ENCODE measurements at places on chromosomes 16 and 17. TPM values are rescaled to one million over a fixed set of nuclear protein-coding genes. Genes with fewer than 3 reads are reported as not detected.

The PLXDC1 gene
- total RNA-seq = not detected

The CDRT15 gene
- not detected for total RNA-seq

The FOXK2 gene
- total RNA-seq = 79.3 TPM

The CHST5 gene
- not detected for total RNA-seq

GRCh38 chr16:79873825-79874224 is 273.3 kb upstream of the MAF start:
- no peak for DNase-seq

DNA sequence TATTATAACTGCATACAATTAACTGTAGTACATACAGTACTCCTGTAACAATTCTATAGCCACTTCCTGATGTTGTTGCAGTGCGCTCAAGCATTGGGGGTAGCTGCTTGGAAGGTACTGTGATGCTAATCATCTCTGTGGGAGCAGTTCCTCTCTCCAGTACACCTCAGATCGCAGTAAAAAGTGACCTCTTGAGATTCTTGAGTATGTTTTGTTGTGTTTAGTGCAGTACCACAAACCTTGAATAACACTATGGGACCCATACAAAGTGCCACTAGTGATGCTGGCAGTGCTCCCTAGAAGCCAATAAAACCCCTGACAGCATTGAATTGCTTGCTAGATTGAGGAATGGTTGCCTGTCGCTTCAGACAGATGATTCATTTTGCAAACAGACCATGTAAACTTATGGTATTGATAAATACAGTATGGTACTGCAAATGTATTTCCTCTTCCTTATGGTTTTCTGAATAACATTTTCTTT is 193.0 kb downstream of the SPECC1 start:
- no peak for DNase-seq

DNA sequence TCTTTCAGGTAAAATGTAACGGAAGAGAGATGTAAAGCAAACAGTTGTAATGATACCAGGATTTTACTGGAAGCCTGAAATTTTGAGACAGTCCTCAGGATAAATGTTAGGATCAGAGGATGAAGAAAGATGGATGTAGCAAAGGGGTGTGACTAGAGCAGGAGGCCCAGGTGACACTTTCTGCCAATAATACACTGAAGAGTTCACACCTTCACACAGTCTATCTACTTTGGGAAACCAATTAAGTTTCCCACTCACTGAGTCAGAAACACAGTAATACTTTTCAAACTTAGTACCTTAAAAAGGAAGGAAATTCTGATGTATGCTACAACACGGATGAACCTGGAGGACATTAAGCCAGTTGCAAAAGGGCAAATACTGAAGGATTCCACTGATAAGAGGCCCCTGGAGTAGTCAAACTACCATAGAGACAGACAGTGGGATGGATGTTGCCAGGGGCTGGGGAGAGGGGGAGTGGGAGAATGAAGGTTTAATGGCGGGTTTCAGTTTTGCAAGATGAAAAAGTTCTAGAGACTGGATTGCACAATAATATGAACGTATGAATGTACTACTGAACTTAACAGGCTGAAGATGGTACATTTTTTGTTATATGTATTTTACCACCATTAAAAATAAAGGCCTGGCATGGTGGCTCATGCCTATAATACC is 62.3 kb downstream of the CYTH1 start:
- DNase-seq = no peak

The CLEC18B gene
- 0.49 TPM for total RNA-seq

The CNTD1 gene
- total RNA-seq = not detected

GRCh38 chr16:82382521-82382920 is 212.5 kb upstream of the MPHOSPH6 start:
- DNase-seq = no peak

- DNase-seq = peak; percentile 70
Observed at GRCh38 chr16:85123891-85124635, 11.8 kb upstream of the CIBAR2 start.

- DNase-seq = peak; percentile 9
Observed at GRCh38 chr16:80023865-80024264, 423.3 kb upstream of the MAF start.

DNA sequence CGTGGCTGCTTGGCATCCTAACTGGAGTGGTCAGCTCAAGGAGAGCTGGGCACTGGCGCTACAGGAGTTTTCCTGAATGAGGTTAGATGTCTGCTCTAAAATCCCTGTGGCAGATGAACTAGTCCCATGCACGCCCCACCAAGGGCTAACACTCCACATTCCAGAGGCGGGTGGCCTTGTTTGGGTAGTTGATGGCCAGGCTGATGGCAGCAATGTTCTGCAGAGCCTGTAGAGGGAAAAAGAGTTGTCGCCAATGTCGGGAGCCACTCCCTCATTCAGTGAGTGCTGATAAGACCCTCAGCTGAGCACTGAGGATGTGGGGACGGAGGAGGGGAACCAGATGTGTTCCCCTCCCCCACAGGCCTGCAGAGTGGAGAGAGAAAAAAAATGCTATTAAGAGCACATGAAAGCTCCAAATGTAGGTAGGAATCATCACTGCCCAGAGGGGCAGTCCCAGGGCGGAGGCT is 42.5 kb upstream of the ATP2A3 start:
- DNase-seq = no peak

The GPS2 gene
- total RNA-seq = 61.3 TPM

The IGF2BP1 gene
- total RNA-seq = 99.5 TPM

GRCh38 chr17:58094118-58094517 is 10.9 kb downstream of the DYNLL2 start:
- DNase-seq = no peak

GRCh38 chr17:61011251-61011650 is 333.6 kb downstream of the BCAS3 start:
- DNase-seq = no peak

All from endothelial cell of umbilical vein (primary cell).